Large intestine (tissue), 12 donors: ENCODE measurements at places on chromosomes 11 and 22. TPM values are rescaled to one million over a fixed set of nuclear protein-coding genes. Genes with fewer than 3 reads are reported as not detected.

LMO2 gene
- polyA plus RNA-seq, result 11.8 TPM

LYVE1 gene
- polyA plus RNA-seq, result 49.3 TPM

CEND1 gene
- 2.0 TPM for polyA plus RNA-seq

CRYBB2 gene
- 0.12 TPM for polyA plus RNA-seq

GPR83 gene
- 1.2 TPM for polyA plus RNA-seq
